ENCODE measurements at places on chromosomes 1 and 21.
A peak's percentile ranks its signal among the peaks of the same experiment; 100 is the strongest.

DNA sequence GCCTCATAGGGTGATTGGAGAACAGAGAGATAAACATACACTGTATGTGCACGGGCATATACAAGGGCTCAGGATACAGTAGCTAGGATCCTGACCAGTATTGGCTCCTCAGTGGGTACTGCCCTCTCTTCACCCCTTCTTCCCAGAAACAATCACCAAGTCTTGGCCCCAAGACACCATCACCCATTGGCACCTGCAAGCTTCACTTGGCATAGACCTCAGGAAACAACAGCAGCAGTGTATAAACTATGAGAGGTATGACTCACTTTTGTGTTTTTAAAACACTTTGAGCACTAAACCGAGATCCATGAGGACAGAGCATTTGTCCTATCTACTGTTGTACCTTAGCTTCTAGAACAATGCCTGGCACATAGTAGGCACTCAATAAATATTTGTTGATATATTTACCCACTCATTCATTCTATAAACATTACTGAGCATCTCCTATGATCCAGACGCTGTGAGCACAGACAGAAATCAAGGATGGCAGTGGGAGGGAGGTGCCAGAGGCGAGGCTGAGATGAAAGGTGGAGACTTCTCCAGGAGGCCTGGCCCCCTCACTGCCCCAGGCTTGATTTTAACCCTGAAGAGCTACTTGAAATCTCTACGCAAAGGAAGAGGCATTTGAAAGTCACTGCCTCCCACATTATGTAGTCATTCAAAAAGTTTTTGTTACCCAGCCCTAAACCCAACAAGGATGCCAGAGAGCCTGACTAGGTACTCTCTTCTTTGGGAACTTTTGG is 95.2 kb downstream of the CAMK2N1 start:
- DNase-seq = no peak
- peaks cover 7% of the 10 kb centered on the region for H3K4me1 ChIP-seq
- H3K36me3 ChIP-seq = no peaks in the 10 kb centered on the region
- H3K27ac ChIP-seq = no peak overlapping the region
- no peak overlapping the region for H3K4me3 ChIP-seq
- H3K27me3 ChIP-seq = peaks cover 4% of the 10 kb centered on the region

DNA sequence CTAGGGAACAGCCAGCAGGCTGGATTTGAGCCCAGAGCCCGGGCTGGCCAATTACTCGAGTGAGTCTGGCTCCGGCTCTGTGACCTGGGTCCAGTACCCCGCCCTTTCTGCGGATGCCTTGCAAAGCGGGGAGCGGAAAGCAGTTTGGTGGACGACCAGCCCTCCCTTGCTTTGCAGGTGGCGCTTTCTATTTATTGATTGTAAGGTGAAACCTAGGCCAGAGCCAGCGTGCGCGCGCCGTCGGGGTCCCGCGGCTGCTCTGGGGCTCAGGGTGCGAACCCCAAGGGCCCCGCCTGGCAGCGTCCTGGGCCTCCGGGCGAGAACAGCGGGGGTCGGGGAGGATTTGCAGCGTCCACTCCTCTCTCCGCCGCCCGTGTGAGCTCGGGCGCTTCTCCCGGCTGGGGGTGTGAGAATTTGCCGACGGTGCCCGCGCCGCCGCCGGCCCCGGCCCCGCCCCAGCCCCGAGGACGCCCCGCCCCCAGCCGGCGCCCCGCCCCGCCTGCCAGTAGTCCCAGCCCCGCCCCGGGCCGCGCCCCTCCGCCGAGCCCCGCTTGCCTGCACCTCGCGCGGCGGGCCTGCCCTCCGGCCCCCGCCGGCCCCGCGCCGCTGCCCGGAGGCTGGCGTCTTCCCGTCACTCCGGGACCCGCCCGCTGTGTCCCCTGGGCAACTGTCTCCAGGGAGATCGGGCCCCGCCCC is 37.6 kb downstream of the PIK3CD start:
- H3K4me3 ChIP-seq = peak overlapping the region; percentile 97
- H3K27me3 ChIP-seq = peaks cover 30% of the 10 kb centered on the region
- no peaks in the 10 kb centered on the region for H3K36me3 ChIP-seq
- DNase-seq = peak; percentile 94
- peaks cover 34% of the 10 kb centered on the region for H3K4me1 ChIP-seq
- H3K27ac ChIP-seq = no peak overlapping the region

GRCh38 chr1:161379071-161379470 is 11.4 kb upstream of the CFAP126 start:
- H3K4me1 ChIP-seq = no peaks in the 10 kb centered on the region
- no peaks in the 10 kb centered on the region for H3K36me3 ChIP-seq
- no peaks in the 10 kb centered on the region for H3K27me3 ChIP-seq
- no peak overlapping the region for H3K27ac ChIP-seq
- DNase-seq = peak; percentile 33

- no peak overlapping the region for H3K4me3 ChIP-seq
- no peaks in the 10 kb centered on the region for H3K27me3 ChIP-seq
- peaks cover 4% of the 10 kb centered on the region for H3K36me3 ChIP-seq
- H3K4me1 ChIP-seq = no peaks in the 10 kb centered on the region
- H3K27ac ChIP-seq = no peak overlapping the region
- no peak for DNase-seq
Observed at GRCh38 chr21:43895196-43895595, 30.2 kb downstream of the AGPAT3 start.

DNA sequence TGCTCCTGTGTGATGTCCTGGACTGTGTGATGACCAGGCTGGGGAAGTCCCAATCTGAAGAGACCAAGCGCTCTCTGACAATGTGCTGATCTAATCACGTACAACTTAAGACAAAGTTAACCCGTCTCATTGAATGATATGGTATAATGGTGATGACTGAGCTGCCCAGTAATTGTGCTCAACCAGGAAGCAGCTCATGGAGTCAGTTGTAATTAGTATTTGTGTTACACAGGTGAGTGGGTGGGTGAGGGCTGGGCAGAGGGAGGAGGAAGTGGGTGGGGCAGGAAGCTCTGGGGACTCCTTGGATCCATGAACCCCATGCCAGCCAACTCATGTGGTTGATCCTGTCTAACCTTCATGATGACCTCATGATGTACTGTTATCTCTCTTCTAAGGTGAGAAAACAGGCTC is 8.7 kb upstream of the ECE1 start:
- H3K4me1 ChIP-seq = peaks cover 11% of the 10 kb centered on the region
- H3K27me3 ChIP-seq = no peaks in the 10 kb centered on the region
- DNase-seq = no peak

- no peak overlapping the region for H3K27ac ChIP-seq
- H3K4me1 ChIP-seq = peaks cover 6% of the 10 kb centered on the region
- no peaks in the 10 kb centered on the region for H3K27me3 ChIP-seq
- H3K4me3 ChIP-seq = no peak overlapping the region
- peak; percentile 82 for DNase-seq
Observed at GRCh38 chr1:93980320-93981273, 71.4 kb upstream of the GCLM start.

- H3K4me3 ChIP-seq = no peak overlapping the region
- peaks cover 4% of the 10 kb centered on the region for H3K27me3 ChIP-seq
- H3K27ac ChIP-seq = no peak overlapping the region
- DNase-seq = no peak
- H3K4me1 ChIP-seq = peaks cover 74% of the 10 kb centered on the region
Observed at GRCh38 chr1:39894884-39895495, 6.7 kb downstream of the MYCL start.

DNA sequence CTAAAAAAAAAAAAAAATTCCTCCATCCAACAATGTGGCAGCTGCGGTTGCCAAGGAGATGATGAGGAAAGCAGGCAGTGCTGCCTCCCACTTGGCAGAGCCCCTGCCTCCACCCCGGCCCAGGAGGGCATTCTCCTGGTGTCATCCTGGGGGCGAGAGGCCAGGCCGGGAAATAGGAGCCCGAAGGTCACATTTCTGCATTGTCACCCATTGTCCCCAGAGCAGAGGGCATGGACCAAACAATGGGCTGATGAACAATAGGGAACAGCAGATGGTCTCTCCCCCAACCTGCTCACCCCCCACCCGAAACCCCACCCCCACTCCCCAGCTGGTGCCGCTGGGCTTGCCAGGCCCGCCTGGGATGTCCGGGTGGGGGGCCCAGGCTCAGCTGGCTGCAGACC is 37.3 kb downstream of the CAMK2N1 start:
- peaks cover 15% of the 10 kb centered on the region for H3K4me1 ChIP-seq
- no peak overlapping the region for H3K4me3 ChIP-seq
- peak; percentile 54 for DNase-seq
- no peaks in the 10 kb centered on the region for H3K27me3 ChIP-seq
- no peak overlapping the region for H3K27ac ChIP-seq

GRCh38 chr1:169060919-169061639 is 45.4 kb upstream of the ATP1B1 start:
- no peaks in the 10 kb centered on the region for H3K27me3 ChIP-seq
- no peaks in the 10 kb centered on the region for H3K4me1 ChIP-seq
- no peak for DNase-seq
- no peaks in the 10 kb centered on the region for H3K36me3 ChIP-seq
- H3K4me3 ChIP-seq = no peak overlapping the region
- no peak overlapping the region for H3K27ac ChIP-seq

GRCh38 chr1:51139474-51139873 is 37.4 kb downstream of the C1orf185 start:
- no peaks in the 10 kb centered on the region for H3K36me3 ChIP-seq
- no peak overlapping the region for H3K27ac ChIP-seq
- DNase-seq = no peak
- no peaks in the 10 kb centered on the region for H3K27me3 ChIP-seq
